HS-27A (cell line): ENCODE measurements at places on chromosomes 3 and 15.

- no peak for DNase-seq
Observed at GRCh38 chr3:184196536-184196935, 10.5 kb downstream of the ABCF3 start.

DNA sequence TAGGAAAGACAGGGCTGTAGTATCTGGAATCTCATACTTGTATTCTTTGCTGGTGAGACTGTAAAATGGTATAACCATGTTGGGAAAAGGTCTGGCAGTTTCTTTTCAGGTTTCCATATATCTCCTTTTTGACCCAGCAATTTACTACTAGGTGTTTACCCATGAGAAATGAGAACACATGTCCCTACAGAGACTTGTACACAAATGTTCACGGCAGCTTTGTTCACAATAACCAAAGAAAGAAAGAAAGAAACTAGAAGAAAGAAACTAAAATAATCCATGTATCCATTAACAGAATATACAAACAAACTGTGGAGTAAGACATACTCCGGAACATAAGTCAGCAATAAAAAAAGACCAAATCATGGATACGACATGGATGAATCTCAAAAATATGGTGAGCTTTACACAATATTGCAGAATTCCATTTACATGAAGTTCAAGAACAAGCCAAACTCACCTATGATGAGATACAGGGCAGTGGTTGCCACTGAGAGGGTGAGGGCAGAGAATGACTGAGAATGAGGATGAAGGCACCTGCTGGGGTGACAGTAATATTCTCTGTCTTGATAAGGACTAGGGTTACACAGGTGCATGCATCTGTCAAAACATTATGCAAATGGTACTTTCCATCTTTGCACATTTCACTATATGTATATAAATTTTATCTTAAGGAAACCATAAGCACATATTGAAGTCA is 2.7 kb downstream of the RFTN1 start:
- DNase-seq: no peak

GRCh38 chr3:101096444-101096843 is 103.2 kb upstream of the ABI3BP start:
- no peak for DNase-seq

DNA sequence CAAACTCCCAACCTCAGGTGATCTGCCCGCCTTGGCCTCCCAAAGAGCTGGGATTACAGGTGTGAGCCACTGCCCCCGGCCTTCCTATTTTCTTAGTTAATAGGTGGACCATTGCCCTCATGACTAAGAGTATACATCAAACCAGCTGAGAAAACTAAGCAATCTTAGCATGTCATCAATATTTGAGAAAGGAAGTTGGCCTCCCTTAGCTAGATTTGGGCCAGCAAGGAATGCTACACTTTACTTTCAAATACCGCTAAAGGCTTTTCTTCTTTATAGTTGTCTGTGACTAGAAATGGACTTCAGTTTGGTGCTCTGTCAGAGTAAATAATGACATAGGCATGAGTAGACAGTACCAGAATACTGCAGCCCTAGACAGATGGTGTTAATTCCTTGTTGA is 199.3 kb downstream of the GAP43 start:
- no peak for DNase-seq

DNA sequence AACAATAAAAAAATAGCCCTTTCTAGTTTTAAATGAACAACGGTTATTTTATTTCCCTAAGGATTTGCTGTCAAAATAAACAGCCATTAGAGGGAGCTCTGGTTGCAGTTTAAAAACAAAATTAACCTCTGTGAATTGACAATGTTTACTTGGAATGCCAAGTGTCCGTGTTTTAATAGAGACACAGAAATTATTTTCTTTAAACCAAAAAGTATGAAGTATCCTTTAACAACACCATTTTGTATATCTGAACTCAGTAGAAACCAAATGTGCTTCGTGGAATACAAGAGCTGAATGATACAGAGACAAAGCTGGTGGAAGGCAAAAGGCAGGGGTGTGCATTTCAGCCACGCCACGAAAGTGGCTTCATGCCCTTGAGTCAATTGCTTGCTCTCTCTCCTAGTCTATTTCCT is 74.4 kb downstream of the MOBP start:
- peak; percentile 7 for DNase-seq

GRCh38 chr15:47744496-47744895 is 27.2 kb downstream of the SEMA6D start:
- no peak for DNase-seq

GRCh38 chr3:22450786-22451400 is 699.9 kb upstream of the ZNF385D start:
- no peak for DNase-seq

DNA sequence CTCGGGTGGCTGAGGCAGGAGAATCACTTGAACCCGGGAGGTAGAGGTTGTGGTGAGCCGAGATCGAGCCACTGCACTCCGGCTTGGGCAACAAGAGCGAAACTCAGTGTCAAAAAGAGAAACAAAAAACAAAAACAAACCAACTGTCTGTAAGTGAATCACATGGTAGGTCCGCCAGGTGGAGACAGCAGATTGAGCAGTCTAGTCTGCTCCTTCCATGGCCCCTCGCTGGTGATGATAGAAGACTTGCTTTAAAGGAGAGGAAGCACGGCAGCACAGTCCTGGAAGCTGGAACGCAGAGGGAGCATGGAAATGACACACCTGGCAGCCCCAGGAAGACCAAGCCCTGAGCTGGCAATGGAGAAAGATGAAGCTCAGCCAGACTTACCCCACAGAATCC is 31.4 kb upstream of the MGLL start:
- no peak for DNase-seq

DNA sequence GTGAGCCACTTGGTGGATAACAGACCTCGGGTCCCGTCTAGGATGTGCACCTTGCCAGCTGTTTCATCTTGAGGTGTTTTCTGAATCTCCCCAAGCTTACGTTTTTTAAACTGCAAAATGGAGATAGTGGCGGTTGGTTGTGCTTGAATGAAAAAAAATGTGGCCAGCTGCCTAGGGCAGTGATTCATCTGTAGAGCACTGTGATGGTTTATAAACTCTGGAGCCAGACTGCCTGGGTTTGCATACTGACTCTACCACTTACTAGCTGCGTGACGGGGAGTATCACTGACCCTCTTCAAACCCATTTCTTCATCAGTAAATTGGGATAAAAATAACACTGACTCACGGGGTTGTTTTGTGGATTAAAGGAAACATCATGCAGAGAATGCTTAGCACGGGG is 159.1 kb downstream of the CHL1 start:
- DNase-seq: no peak

GRCh38 chr3:86993704-86994103 is 2.8 kb upstream of the VGLL3 start:
- DNase-seq: no peak

- no peak for DNase-seq
Observed at GRCh38 chr3:122183521-122183892, at the start of gene CASR. TSS of gene CASR (plus strand) at chr3:122183668. CDS start at chr3:122254190, 70,522 bp downstream.

DNA sequence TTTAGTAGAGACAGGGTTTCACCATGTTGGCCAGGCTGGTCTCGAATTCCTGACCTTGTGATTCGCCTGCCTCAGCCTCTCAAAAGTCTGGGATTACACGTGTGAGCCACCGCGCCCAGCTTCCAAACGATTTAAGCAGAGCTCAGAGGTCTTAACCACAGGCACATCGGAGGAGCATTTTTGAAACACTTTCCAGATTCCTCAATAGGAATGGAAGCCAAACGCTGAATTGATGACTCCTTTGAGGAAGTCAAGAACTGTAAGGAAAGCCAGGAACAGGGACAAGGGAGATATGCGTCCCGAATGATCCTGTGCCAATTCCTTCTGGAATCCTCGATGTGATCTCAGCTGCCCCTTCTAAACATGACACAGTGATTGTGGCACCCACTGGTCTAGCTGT is 40.0 kb downstream of the TRH start:
- DNase-seq: peak; percentile 77

DNA sequence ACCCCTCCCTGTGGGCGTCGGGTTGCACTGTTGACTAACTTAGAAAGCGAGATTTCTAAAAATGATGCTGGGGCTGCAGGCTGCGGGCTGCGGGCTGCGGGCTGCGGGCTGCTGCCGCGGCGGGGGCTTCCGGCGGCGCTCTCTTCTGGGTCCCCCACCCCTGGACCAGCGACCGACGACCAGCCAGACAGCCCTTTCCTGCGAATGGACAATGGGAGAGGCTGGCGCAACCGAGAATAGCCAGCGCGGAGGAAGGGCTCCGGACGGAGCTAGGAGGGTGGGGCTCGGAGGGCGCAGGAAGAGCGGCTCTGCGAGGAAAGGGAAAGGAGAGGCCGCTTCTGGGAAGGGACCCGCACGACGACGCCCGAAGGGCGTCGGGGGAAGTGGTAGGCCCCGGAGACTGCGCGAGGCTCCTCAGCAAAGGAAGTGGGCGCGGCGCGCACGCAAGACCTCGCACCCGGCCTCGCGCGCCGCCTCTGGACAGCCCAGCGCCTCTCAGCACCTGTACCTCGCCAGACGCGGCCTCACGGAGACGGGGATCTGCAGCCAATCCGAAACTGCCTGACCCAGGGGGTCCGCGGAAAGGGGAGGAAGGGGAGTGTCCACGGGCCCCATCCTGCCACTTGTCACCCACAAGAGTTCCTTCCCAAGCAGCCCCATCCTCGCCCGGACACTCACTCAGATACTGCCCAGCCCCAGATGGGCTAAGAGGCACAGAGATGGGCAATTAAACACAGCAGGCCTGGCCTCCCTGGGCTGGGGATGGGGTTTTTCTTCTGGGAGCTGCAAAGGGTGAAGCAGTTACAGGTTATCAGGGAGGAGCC is 70.7 kb downstream of the SLC12A8 start:
- DNase-seq: no peak

- no peak for DNase-seq
Observed at GRCh38 chr15:100256101-100256969, 85.4 kb downstream of the ADAMTS17 start.

- no peak for DNase-seq
Observed at GRCh38 chr3:127723011-127723567, 50.3 kb downstream of the ABTB1 start.

GRCh38 chr3:82927309-82928253 is 1166.1 kb upstream of the GBE1 start:
- no peak for DNase-seq

DNA sequence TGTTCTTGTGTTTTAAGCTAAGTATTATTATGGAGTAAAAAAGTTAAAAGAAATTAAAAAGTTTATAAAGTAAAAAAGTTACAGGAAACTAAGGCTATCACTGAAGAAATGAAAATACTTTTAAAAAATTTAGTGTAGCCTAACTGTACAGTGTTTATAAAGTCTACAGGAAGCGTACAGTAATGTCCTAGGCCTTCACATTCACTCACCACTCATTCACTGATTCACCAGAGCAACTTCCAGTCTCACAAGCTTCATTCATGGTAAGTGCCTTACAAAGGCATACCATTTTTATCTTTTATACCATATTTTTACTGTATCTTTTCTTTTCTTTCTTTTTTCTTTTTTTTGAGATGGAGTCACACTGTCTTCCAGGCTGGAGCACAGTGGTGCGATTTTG is 40.7 kb upstream of the SCN5A start:
- no peak for DNase-seq

DNA sequence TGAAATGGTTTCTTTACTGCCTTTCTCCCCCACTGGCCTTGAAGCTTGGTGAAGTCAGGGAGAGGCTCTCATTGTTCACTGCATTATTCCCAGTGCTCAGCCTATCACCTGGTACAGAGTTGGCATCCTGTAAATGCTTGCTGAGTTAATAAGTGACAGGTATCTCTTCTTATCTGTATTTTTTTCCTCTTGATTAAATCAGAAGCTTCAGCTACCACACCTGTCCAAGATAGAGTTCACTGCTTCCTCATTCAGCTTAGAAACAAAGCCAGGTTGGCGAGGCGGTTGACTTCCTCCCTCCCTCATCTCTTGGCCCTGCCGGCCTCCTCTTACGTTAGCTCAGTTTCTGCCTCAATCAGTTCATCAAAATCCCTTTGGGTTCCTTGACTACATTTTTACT is 142.8 kb downstream of the LIPC start:
- DNase-seq: no peak

- DNase-seq: no peak
Observed at GRCh38 chr3:121231872-121232271, 313.9 kb downstream of the POLQ start.

GRCh38 chr15:31400222-31400927 is 73.7 kb downstream of the KLF13 start:
- no peak for DNase-seq

- DNase-seq: no peak
Observed at GRCh38 chr3:141384157-141384556, 15.9 kb downstream of the ZBTB38 start.

GRCh38 chr3:142287866-142288638 is 62.7 kb upstream of the GK5 start:
- no peak for DNase-seq

- DNase-seq: no peak
Observed at GRCh38 chr3:72951259-72951722, 45.3 kb upstream of the PPP4R2 start.

DNA sequence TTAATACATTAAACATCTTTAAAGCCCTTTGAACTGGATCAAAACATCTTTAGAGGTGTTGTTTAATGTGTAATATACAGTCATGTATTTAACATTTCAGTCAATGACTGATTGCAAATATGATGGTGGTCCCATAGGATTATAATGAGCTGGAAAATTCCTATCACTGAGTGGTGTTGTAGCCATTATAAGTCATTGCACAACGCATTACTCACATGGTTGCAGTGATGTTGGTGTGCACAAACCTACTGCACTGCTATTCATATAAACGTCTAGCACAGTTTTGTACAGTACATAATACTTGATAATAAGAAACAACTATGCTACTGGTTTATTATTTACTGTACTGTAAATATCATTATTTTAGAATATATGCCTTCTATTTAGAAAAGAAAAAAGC is 75.6 kb downstream of the DTWD1 start:
- no peak for DNase-seq

DNA sequence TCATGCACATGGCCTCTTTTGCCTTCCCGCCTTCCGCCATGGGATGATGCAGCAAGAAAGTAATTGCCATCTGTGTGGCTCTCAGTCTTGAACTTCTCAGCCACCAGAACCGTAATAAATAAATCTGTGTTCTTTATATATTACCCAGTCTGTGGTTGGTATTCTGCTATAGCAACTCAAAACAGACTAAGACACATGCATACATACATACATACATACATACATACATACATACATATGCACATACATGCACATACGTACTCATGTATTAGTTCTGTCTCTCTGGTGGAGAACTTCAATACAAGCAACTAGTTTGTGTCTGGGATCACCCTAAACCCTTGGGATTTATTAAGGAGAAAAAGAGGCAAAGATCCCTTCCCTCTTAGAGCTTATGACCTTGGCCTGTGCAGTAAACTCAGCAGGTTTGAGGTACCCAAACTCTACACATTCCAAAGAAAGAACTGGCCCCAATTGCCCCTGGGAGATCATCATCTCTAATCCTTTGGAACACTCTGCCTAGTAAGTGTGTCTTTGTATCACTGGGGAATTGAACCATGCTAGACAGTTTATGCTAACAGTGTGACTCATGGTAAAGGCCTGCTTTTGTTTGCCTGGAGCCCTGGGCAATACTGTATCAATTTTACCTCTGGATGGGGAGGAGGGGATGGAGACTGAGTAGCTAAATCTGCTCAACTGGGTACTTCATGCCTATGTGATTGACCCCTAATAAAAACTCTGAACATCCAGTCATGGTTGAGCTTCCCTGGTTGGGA is 115.6 kb upstream of the LMCD1 start:
- no peak for DNase-seq

- DNase-seq: no peak
Observed at GRCh38 chr15:25775317-25775912, 87.7 kb downstream of the ATP10A start.
